ENCODE measurements at places on chromosomes 6 and 20.

DNA sequence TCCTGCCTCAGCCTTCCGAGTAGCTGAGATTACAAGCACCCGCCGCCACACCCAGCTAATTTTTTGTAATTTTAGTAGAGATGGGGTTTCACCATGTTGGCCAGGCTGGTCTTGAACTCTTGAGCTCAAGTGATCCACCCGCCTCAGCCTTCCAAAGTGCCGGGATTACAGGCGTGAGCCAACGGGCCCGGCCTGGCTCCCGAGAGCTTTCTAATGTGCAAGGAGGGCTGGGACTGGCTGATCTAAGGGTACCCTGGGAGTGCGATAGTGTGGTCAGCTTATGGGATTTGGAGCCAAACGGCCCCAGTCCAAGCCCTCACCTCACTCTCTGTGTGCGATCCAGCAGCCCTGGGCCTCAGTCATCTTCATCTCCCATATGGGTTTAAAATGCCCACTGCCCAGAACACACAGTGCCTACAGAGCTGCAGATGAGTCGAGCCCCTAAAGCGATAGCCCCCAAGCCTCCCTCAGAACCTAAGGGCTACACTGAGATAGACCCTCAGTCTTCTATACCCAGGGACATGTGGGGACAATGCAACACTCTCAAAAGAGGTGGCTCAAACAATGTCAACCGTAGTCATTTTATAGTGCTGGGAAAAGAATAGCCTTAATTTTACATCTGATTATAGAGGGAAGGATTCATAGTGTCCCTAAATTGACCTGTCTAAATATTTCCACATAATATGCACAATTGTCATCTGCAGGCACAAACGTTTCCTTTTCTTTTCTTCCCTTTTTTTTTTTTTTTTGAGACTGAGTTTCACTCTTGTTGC, 50.1 kb downstream of the SSR1 start:
- no peak for DNase-seq

GRCh38 chr6:170200458-170200891, 90.4 kb downstream of the DLL1 start:
- no peak for DNase-seq

GRCh38 chr6:130517444-130517931, 151.7 kb downstream of the TMEM200A start:
- DNase-seq: no peak

DNA sequence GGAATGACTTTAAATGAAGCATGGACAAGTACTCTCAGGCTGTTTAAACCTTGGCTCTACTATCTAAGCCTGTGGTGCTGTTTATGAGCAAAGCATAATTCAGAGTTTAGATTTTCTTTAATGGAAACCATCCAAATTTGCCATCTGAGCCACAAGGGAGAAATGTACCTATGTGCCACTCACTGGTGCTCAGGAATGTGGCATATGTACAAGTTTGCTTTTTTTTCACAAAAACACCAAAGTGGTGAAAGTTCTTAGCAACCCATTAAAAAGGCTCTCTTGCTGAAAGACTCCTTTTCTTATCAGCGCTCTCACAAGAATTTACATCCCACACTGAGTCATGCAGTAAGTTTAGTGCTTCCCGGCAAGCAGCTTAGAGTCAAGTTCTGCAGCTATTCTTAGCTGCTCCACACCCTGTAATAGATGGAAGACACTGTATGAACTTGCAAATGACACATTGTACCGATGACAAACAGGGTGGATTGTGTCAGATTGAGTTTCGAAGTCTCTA, 57.3 kb upstream of the MLIP start:
- no peak for DNase-seq

GRCh38 chr6:40953486-40953885, 85.5 kb downstream of the UNC5CL start:
- no peak for DNase-seq

GRCh38 chr6:36805917-36806316, 33.3 kb downstream of the CPNE5 start:
- DNase-seq: no peak

DNA sequence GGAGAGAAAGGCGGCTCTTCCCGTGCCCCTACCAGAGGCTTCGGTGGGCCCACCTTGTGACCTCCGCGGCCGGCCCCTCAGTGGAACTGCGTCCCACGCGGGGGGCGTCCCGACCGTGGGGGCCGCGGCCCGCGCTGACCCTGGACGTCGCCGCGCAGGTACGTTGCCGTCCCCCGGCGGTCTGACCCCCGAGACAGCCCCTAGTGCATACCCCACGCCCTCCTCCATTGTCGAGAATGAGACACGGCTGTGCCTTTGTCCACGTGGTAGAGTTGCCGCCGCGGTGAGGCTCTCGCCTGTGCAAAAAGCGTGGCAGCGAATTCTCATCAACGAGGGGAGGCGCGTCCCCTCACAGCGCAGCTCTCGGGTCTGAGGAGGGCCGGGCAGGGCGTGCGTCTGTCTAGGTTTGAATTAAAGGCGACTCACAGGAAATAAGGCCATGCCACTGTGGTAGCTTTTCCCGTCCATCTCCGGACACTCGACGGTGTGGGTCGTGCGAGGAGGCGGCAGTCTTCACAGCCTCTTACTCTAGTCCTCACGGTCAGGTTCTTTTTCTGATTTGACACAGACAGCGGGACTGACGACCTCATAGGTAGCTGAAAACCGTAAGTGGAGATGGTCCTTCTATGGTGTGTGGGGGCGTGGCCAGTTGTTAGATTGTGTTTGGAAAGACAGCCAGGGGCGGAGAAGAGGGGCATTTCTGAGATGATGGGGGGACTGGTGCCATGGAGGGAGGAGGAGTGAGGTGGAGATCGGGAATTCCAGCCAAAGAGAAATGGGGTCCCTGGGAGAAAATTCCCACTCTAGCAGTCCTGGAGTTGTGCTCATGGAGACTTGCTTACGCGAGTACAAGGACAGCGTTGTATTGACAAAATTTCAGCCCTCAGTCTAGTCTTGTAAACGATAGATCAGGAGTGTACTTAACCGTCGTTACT, 580 bp downstream of the NXT1 start:
- peak; percentile 30 for DNase-seq

DNA sequence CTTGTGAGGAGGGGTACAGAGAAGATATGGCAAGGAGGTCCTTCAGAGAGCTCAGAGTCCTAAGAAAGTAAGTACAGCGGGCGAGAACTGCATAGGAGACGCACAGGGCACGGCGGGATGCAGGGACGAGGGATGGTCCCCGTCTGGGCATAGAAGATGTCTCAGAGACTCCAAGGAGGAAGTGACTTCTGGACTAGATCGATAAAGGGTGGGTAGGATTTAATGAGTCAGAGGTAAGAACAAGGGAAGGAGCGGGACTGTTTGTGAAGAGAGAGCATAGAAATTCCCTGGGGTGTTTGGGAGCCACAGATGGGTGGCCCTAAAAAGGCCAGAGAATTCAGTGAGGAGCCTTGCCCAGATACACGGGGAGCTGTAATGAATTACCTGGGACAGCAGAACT, 69.1 kb downstream of the FAM120B start:
- no peak for DNase-seq

DNA sequence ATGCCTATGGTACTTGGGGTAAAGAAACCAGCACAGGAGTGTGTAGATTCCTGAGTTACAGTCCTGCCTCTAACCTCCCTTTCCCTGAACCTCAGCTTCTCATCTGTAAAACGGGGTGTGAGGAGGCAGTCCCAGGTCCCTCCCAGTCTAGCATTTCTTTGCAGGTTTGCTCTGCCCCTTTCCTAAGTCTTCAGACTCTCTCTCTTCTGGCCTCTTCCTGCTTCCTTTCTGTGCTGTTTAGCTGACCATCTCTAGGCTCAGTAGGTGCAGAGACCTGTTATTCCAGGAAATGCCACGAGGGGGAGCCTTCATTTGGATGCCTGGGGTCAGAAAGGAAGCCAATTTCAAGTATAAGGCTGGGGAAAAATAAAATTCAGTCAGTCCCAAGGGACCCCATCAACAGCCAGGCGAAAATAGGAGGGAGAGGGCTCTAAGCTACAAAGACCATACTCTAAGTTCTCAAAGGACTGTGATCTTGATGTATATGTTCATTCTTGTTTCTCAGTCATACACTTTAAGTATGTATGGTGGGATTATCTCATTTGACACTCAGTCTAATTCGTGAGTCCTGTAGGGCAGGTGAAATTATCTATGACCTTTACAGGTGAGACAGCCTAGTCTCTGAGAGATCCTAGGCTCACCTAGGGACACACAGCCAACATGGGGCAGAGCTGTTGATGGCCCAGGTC, 89.1 kb downstream of the NCR2 start:
- peak; percentile 81 for DNase-seq

- no peak for DNase-seq
These were observed 10.1 kb downstream of the SMIM28 start for GRCh38 chr6:138387577-138388368.

- DNase-seq: no peak
These were observed 230.7 kb upstream of the BTBD3 start for GRCh38 chr20:11686820-11687543.

- DNase-seq: no peak
These were observed 56.2 kb upstream of the EDN1 start for GRCh38 chr6:12233693-12234571.

DNA sequence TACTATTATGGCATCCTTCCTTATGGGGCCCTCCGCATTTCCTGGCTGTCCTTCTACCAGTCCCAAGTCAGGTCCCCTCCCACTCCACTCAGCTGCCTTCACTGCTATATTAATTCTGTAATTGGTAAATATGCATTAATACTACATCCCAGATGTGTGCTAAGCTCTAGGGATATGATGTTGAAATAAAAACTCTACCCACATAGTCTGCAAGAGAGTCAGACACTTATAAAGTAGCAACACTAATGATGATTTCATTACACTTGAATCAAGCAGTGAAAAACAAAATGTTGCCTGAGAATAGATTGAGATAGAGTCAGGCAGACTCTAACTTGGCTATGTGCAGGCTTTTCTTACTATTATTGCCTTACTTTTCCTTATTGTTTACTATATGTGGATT, 62.4 kb downstream of the AIG1 start:
- no peak for DNase-seq

GRCh38 chr20:51661609-51662178, 106.5 kb downstream of the ATP9A start:
- no peak for DNase-seq

DNA sequence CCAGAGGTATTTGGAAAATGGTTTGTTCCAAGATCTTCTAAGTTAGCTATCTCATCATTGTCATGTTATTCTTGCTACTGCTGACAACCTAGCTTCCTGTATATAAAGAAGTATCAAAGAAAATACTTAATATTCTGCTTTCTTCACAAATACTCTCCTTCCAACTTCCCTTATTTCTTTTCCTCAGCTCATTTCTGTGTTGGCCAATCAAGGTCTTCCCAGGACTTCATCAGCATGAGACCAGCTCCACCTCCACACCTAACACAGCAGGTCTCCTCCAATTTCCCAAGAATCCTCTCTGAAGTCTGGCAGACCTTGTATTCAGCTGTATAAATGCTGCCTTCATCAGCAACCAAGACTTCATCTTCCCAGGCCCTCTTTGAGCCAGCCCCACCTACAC, 538.6 kb upstream of the JARID2 start:
- DNase-seq: no peak

- no peak for DNase-seq
These were observed 14.3 kb downstream of the THEMIS start for GRCh38 chr6:127886603-127887002.

GRCh38 chr20:19465536-19465935, 253.1 kb downstream of the SLC24A3 start:
- no peak for DNase-seq

DNA sequence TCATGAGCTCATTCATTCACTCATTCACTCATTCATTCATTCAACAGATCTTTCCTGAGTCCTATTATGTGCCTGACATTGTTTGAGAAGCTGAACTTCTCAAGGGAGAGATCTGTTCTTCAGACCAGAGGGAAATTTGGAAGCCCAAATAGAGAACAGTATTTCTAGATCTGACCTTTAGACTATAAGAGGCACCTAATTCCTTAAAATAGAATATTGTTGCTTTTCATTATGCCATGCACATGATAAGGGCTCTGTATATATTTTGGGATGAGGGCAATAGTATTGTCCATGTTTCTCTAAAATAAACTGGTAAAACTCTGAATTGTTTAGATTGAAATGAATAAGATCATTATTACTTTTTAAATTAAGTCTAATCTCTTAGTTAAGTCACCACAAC, 18.6 kb upstream of the DSP start:
- DNase-seq: no peak

GRCh38 chr6:87514831-87515230, 42.1 kb downstream of the SLC35A1 start:
- no peak for DNase-seq

- DNase-seq: no peak
These were observed 25.5 kb downstream of the FAM184A start for GRCh38 chr6:119052987-119053386.

- no peak for DNase-seq
These were observed 31.5 kb downstream of the SERPINB1 start for GRCh38 chr6:2810092-2810671.

- no peak for DNase-seq
These were observed 580.8 kb downstream of the BMP2 start for GRCh38 chr20:7348253-7348652.

- no peak for DNase-seq
These were observed 16.2 kb upstream of the FRMD1 start for GRCh38 chr6:168095171-168095691.

- no peak for DNase-seq
These were observed 73.7 kb downstream of the DTNBP1 start for GRCh38 chr6:15588971-15589634.

- DNase-seq: no peak
These were observed 425.1 kb upstream of the SULF2 start for GRCh38 chr20:48210111-48211027.

GRCh38 chr6:439641-440167, 48.2 kb downstream of the IRF4 start:
- DNase-seq: no peak

DNA sequence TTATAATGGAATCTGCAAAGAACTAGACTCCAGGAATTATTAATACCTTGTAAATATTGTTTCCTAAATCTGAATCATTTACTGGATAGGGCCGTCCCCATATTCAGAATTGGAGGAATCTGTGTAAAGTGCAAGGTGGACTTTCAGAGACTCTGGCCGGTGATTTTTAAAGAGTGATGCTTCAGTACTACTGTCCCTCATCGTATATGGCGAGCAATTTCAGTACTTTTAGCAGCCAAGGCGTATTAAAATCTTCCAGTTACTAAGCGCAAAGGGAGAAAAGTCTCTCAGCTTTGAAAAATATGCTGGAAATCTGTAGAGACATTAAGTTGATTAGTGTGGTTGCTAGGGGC, 483 bp downstream of the SMIM26 start:
- no peak for DNase-seq

GRCh38 chr6:157653521-157653920, 169.5 kb upstream of the SNX9 start:
- DNase-seq: no peak

GRCh38 chr20:34337544-34337943, 25.5 kb upstream of the ITCH start:
- no peak for DNase-seq

DNA sequence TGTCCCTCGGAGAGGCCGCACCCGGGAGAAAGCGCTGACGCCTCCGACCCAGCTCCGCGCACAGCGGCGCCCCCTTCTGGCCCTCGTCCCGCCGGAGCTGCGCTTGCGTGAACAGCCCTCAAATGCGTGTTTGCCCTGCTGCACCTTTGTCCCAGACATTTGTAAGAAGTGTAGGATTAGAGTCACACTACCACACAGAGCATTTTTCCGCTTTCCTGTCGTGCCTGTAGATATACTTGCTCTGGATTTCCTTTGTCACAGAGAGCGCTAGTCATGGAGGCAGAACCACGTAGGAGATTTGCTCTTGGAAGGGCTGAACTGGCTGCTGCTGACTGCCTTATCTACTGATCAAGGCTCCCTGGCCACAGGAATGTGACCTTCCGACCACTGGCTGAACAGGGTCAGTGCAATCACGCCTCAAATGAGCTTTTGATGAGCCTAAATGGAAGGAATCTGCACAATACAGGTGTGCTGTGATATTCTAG, 62.3 kb downstream of the PAX1 start:
- DNase-seq: no peak

- no peak for DNase-seq
These were observed 71.9 kb downstream of the GJA10 start for GRCh38 chr6:89966228-89966544.

All from activated CD8-positive, alpha-beta memory T cell treated with anti-CD3 and anti-CD28 coated beads for 48 hours (primary cell).